Cardiac septum (tissue), 1 donor: ENCODE measurements at places on chromosomes 11 and 22. TPM values are rescaled to one million over a fixed set of nuclear protein-coding genes. Genes with fewer than 3 reads are reported as not detected.

DNA sequence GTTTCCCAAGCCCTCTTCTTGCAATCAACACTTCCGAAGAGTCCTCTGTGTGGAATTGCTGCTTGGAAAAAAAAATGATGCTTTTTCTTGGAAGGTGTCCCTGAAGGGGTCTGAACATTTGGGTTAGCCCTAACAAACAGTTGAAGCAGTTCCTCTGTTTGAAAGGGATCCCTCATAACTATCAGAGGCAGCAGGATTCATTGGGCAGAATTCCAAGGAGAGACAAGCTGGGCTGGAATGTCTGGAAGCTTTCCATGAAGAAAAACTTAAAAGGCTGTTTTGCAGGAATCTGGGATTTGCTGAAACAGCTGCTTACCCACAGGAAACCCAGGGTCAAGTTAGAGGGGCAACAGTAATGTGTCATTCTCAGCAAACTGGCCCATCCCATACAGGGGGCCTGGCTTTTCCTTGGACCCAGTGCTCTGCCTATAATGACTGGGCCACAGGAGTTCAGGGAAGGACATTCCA lies 3.1 kb downstream of the CSNK2A3 start:
- DNase-seq: no peak

DNA sequence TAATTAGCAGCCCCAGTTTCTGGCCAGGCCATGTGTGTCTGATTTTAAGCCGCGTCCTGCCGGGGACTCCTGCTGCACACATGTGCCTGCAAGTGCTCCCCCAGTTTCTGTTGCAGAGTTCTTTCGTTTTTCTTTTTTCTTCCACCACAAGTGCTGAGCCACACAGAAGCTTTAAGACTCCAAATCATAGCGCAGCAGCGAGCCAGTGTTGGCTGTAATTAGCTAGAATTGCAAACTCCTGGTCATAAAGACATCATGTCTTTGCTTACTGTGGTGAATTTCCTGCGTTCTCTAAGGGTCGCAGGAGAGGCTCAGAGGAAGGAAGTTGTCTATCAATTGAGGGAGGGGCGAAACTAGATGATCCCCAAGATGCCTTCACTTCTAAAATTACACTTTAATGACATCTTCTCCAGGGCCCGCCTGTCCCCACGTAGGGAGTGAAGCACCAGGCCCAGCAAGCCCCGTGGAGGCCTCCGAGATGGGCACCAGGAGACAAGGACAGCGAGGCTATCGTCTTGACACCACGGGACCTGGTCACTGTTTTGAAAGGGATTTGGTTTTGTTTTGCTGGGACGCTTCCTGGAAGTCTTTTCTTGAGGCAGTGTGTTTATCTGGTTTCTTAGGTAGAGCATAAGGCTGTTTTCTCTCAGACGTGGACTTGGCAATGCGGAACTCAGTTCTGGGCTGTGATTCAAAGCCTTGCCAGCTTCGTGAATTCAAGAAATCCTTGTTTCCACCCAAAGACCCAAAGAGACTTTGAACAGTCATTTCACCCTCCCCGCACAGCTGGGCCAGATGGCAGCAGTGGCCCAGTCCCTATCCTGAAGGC lies 71.8 kb downstream of the UBASH3B start:
- DNase-seq: no peak

DNA sequence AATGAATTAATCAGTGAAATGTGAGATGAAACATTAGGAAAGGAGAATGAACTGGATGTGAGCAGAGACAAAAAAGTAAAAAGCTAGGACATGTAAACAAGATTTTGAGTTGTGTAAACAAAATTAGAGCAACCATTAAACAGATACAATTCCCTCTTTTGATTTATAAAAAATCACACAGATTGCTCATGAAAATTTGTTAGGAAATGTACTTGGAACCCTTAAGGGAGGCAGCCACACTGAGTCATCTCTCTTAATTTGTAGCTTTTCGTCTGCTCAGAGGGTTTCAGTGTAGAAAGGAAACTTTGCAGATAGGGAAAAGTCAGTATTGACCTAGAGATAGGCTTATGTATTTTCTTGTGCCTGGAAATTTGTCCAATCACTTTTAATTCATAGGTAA lies 49.6 kb upstream of the ME3 start:
- no peak for DNase-seq

GRCh38 chr11:61195719-61196118 lies 7.6 kb upstream of the PGA3 start:
- DNase-seq: no peak

GRCh38 chr22:33931406-33931805 lies 11.1 kb upstream of the LARGE1 start:
- DNase-seq: no peak

GRCh38 chr11:33310720-33311500 lies 53.7 kb downstream of the HIPK3 start:
- DNase-seq: no peak

- no peak for DNase-seq
These were observed 72.9 kb downstream of the DSCAML1 start for GRCh38 chr11:117724104-117724503.

- DNase-seq: no peak
These were observed 114.8 kb downstream of the SNX19 start for GRCh38 chr11:130801333-130802122.

DNA sequence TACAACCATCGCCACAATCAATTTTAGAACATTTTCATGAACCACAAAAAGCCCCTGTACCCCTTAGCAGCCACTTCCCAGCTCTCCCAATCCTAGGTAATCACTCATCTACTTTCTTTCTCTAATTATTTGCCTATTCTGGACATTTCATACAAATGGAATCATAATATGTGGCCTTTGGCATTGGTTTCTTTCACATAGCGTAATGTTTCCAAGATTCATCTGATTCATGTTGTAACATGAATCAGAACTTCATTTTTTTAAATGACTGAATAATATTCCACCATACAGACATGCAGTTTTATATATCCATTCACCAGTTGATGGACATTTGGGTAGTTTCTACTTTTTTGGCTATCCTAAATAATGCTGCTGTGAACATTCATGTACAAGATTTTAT lies 56.2 kb upstream of the RCN1 start:
- DNase-seq: no peak

- no peak for DNase-seq
These were observed 7.6 kb downstream of the TP53I11 start for GRCh38 chr11:44943118-44943517.

The KCNA4 gene
- total RNA-seq: 15.6 TPM

The MPEG1 gene
- 4.3 TPM for total RNA-seq

The GLB1L3 gene
- not detected for total RNA-seq

The SRRD gene
- 14.5 TPM for total RNA-seq

The DDTL gene
- total RNA-seq: 3.5 TPM

The NLRP14 gene
- not detected for total RNA-seq

The TRIM34 gene
- 2.3 TPM for total RNA-seq
